Activated CD4-positive, alpha-beta T cell treated with anti-CD3 and anti-CD28 coated beads for 24 hours (primary cell): ENCODE measurements at places on chromosomes 6 and 20.

DNA sequence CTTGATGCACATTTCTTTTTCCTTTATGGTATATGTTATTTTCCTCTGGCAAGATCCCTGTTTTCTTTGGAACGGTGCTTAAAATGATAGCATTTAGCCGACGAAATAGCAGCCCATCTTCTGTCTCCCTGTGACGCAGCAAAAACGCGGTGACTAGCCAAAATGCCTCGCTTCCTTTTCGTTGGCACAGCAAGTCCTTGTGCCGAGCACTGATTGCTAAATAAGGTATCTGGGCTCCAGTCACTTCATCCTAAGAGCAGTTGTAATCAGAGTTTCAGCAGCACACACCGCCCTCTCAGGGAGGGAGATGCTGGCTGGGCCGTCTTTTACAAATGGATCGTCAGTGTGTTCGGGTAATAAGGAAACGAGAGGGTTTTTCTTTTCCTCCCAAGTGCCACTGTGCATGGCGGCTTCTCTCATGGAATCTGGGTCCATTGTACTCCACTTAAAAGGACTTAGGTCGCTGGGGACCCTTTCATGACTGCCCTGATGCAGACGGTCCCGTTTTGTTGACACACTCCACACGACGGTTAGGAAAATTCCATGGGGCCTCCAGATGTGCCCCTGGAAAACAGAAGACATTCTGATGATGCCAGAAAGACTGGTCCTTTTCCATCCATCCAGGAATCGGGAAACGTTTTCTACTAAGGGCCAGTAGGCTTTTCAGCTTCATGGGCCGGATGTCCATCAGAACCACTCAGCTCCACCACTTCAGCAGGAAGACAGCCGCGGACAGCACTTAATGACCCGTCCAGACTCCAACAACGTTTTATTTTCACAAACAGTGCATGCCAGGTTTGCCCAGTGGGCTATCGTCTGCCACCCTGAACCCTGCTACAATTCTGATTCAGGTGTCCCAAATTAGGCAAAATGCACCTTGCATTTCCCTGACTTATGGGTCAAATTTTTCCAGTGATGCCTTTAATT, 185.5 kb downstream of the CDH4 start:
- no peak for DNase-seq

DNA sequence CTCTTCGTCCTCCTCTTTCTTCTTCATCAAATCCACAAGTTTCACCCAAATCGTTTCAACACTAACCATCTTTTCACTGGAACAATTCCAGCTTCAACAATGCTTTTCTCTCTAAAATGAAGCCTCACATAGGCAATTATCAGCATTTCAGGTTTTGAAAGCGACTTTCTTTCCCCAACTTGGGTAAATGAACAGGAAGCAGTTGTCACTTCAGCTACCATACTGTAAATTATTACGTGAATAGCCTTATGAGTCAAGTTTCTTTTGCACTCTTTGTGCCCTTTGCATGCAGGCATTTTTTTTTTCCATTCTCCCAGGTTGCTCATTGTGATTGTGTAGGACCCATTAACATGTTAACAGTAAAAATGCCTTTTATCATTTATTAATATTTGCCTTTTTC, 121.7 kb upstream of the BTBD3 start:
- DNase-seq: no peak

- DNase-seq: no peak
These were observed 653 bp downstream of the LMBRD1 start for GRCh38 chr6:69796073-69796641.

DNA sequence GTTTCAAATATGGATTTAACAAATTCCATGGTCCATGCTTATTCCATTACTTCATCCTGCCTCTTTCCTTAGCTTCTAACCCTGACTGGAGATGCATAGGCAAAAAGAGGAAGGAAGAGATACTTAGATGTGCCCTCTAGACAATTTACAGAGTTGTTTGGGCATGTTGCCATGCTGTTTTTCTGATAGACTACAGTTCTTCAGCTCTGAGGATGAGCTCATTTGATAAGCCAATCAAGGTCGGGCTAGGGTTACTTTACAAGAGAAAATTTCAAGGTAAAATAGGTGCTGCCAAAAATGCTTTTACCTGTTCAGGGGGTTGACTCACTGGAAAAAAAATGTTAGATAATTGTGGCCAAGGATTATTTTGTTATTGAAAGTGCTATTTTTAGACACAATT, 5.9 kb downstream of the HCRTR2 start:
- no peak for DNase-seq

- no peak for DNase-seq
These were observed 17.8 kb downstream of the TMEM30A start for GRCh38 chr6:75266716-75267291.

DNA sequence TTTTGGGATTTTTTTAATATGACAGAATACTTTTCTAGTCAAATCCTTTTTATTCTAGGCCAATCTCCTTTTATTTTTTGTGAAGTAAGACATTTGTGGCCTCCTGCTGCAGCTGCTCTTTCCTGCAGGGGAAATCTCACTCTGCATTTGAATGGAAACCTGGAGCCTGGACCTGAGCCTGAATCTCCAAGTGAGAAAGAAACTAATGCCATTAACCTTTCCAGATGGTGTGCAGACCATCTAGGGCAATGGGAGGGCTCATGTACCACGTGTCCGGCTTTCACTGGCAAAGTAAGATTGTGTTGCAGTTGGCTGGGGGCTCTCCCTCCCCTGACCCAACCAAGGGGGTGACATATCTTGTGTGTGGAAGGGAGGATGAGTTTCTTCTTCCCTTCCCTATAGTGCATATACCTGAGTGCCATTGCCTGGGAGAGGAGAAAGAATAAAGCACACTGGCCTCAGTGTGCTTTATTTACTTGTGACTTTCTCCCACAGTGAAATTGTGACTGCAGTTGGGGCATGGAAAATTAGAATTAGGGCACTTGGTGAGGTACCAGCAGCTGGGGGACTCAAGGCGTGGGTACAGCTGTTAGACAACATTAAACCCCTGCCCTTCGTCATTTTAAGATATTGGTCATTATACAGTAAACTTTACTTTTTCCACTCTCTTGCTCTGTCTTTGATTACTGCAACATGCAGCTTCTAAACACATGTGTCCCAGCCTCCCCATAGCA, 159.8 kb upstream of the RIN2 start:
- no peak for DNase-seq

DNA sequence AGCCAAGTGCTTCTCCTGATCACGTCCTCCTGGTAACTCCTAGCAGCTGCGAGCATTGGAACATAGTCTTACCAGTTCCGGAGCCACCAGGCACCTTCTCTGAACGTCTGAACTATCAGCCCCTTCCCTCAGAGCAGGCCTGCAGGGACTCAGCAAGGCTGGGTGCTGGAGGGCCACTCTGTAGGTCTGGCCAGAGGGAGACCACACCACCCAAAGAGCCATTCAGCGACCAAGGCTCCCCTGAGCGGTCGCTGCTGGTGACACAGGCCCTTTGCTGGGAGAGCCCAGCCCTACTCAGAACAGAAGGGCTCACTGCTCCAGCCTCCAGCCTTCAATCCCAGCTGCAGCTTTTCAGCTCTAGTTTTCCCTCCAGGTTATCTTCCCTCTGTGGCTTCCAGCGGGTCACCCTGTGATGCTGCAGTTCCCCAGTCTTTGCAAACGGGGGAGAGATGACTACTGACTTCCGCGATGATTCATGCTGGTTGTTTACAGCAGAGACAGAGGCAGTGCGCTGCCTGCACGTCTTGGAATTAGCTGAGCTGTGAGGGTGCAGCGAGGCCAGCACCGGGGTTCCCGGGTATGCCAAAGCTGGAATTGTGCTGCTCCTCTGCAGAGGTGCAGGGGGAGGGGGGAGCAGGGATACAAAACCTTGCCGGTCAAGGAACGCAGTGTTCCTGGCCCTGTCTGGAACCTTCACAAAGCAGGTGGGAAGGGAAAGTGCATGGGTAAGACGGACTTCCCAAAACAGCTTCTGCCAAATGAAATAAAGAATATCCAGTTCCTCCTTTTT, 161.4 kb downstream of the LY86 start:
- DNase-seq: peak; percentile 19

GRCh38 chr6:56156643-56157042, 90.7 kb downstream of the COL21A1 start:
- DNase-seq: no peak

- no peak for DNase-seq
These were observed 19.2 kb downstream of the CHMP4B start for GRCh38 chr20:33830371-33830770.

DNA sequence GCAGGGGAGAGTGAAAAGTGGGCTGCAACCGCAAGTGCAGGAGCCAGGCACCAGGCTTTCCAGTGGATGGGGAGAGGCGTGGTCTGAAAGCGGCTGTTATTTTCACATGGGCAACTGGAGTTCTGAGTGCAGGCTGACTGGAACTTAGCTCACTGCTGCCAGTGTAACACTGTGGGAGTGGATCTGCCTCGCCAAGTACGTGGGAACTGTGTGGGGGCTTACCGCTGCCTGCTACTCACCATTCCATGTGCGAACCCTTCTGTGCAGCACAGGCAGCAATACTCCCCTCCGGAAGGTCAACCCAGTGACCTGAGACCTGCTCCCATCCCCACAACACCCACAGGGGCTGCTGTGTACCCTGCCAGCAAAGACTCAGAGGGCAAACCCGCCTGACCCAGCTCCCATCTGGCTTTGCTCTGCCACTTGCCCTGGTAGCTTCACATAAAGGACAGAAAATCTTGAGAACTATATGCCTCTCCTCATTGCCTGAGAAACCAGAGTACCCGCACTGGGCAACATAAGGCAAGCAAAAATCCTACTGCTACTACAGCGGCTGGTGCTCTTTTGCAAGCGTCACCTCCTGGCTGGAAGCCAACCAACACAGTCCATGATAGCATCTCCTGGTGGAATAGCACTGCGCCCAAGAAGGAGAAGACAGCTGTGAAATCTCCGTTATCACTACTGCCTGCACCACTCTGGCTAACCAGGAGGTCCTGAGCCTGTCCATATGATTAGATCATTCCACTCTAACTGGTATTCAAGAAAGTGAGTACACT, 54.4 kb upstream of the SIRPG start:
- DNase-seq: no peak

GRCh38 chr6:42532038-42532669, 31.7 kb upstream of the UBR2 start:
- DNase-seq: no peak

- no peak for DNase-seq
These were observed 102.2 kb downstream of the BACH2 start for GRCh38 chr6:90194371-90194841.

- no peak for DNase-seq
These were observed 81.4 kb downstream of the NRSN1 start for GRCh38 chr6:24207413-24207812.

DNA sequence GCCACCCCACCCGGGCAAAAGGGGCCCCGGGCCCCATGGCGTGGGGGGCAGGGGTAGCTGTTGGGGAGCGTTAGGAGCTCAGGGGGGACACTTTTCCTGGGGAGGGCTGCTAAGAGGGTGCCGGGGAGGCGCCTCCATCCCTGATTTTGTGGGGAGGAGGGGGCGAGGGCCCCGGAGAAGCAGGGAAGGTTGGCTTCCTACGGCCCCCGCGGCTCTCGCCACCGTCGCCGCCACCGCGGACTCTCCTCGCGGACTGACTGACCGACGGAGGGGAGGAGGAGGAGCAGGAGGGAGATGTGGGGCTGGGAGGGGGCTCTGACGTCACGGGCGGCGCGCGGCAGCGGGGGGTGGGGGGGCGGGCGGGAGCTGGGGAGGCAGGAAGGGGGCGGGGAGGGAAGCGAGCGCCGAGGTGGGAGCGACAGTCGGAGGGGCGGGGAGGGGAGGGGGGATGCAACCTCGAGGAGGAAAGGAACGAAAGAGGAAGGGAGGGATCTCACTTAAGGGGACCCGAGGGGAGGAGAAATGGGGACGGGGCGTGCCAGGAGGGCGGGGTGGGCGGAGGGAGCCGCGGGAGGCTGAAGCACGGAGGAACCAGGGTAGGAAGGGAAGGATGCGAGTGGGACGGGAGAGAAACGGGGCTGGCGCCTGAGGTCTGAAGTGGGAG, 5.1 kb downstream of the GABBR1 start:
- DNase-seq: peak; percentile 35

DNA sequence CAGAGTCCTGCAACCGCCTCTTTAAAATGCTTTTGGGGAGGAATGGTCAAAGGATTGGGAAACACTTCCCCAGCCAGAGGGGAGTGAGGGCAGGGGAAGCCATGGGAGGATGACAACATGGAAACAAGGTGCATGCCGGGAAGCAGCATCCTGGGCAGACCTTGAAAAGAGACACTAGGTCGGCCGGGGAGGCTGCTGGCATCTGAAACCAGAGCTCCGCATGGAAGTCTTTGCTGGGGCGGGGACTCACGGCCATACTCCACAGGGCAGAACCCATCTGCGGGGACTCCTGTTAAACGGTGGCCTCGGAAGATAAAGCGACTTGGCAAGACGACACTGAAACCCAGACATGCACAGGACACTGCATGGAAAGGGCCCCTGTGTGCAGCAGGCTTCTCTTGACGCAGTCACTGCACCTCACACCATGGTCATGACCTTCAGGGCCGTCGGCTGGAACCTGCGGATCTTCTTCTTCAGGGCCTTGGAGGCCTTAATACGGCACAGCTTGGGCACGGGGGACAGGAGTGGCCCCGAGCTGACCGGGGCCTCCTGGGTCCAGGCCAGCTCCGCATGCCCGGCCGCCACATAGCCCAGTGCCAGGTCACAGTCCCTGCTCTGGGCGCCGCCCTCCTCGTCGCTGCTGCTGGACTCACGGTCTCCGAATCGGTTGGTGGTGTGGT, 12.4 kb downstream of the DACT2 start:
- no peak for DNase-seq

DNA sequence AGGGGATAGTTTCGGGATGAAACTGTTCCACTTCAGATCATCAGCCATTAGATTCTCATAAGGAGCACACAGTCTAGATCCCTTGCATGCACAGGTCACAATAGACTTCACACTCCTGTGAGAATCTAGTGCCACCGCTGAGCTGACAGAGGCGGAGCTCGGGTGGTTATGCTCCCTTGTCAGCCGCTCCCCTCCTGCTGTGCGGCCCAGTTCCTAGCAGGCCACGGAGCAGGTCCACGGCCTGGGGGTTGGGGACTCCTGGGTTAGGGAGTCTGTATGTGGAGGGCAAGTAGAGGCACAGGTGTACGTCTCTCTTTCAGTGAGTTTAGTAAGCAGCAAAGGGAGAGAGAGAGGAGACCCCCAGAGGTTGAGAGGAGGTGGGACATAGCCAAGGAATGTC, 30.5 kb upstream of the MDFI start:
- no peak for DNase-seq

- no peak for DNase-seq
These were observed 40.0 kb upstream of the SCP2D1 start for GRCh38 chr20:18773566-18773965.

DNA sequence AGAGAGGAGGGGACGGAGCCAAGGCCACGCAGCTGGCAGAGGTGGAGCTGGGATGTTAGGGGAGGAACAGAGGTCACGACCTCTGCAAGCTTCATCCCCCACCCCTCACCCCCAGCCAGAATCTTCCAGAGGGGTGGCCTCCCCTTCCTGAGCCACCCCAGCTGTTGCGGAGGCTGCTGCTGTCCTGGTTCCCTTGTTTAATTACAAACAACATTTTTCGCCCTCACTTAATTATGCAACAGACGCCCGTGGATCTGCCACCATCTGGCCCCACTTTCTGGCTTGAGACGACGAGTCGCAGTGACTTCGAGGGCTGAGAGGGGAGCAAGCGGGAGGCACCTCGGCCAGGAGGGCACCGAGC, 153.7 kb upstream of the PTPN1 start:
- no peak for DNase-seq
